SK-N-DZ (cell line): ENCODE measurements at places on chromosomes 6 and 20.
A peak's percentile ranks its signal among the peaks of the same experiment; 100 is the strongest.

DNA sequence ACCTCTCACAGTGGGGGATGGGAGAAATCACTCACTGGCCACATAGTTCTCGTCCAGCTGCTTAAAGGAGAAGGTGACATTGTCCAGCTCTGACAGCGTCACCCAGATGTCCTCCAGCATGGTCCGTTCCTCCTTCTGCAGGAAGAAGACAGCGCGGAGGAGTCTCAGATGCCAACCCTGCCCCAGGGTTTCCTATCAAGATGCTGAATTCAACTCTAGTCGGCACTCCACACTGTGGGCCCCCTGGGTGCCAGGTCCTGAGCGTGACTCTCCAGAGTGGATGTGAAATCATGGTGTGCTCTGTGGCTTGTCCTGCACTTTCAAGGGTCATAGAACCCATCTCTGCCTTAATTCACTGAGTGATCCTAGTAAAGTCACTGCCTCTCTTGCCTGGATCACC is 193.2 kb downstream of the PREX1 start:
- no peak for DNase-seq

GRCh38 chr20:2519115-2519809 is 10.5 kb upstream of the ZNF343 start:
- DNase-seq: no peak

- no peak for DNase-seq
Measured at GRCh38 chr6:120141601-120142000, 792.0 kb upstream of the MAN1A1 start.

- DNase-seq: no peak
Measured at GRCh38 chr20:44423480-44423879, 52.2 kb upstream of the TTPAL start.

DNA sequence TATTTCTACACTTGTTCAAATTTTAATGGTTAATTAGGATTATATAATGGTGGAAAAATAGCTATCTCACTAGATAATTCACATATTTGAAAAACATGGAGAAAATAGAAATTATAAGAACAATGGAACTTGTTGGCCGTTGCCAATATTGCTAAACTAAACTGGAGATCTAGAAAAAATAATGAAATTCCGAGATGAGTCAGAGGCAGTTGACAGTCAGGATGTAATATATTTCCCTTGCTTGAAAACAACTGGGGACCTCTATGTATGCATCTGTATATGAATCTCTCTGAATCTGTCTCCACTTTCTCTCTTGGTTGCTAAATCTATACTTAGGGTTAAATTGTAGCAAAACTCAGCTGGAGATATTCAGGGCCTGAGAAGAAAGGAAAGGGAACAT is 1108.2 kb upstream of the GJE1 start:
- no peak for DNase-seq

GRCh38 chr6:3418496-3419060 is 38.3 kb downstream of the SLC22A23 start:
- no peak for DNase-seq

GRCh38 chr20:10786678-10787077 is 112.9 kb upstream of the JAG1 start:
- DNase-seq: peak; percentile 90

- DNase-seq: no peak
Measured at GRCh38 chr6:54087721-54088120, 23.5 kb upstream of the MLIP start.

- DNase-seq: no peak
Measured at GRCh38 chr6:74057326-74057725, 361.3 kb downstream of the CD109 start.

DNA sequence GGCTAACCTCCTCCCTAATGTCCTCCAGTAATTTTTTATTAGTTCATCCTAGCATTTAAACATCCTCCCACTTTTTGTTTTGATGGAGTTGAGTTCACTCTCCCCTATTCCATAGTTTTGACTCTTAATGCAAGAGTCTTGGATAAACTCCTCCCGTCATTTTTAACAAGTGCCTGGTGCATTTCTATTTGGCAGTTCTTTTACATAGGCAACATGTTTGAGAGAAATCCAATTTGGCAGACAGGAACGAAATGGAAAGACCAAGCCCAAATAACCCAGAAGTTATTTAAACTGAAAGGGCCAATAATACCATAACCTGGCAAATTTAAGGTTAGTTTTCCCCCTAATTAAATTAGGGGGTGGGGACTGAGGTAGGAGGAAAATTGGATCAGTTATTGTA is 291.5 kb upstream of the MANEA start:
- DNase-seq: peak; percentile 20

- peak; percentile 74 for DNase-seq
Measured at GRCh38 chr6:151014404-151015100, 149.1 kb downstream of the MTHFD1L start.

GRCh38 chr6:142855893-142856623 is 88.9 kb downstream of the HIVEP2 start:
- no peak for DNase-seq

- DNase-seq: no peak
Measured at GRCh38 chr20:12061466-12061865, 143.8 kb downstream of the BTBD3 start.

GRCh38 chr6:64847396-64847795 is 859.6 kb downstream of the EYS start:
- no peak for DNase-seq

DNA sequence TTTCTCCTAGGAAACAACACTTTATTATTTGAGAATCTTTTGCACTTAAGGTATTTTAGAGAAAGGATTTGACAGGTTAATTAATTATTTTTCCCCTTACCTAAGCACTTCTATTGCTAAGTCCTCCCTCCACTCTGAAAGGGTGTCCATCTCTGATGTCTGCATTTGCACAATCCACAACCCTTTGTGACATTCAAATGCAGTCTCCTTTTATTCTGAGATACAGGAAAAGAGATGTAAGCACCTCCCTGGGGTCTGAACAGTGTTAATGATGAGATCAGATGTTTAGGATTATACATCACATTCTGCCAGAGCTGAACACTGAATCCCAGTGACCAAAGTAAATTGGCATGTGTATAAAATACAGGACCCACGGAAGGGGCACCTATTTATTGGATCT is 864.2 kb upstream of the FLRT3 start:
- no peak for DNase-seq

DNA sequence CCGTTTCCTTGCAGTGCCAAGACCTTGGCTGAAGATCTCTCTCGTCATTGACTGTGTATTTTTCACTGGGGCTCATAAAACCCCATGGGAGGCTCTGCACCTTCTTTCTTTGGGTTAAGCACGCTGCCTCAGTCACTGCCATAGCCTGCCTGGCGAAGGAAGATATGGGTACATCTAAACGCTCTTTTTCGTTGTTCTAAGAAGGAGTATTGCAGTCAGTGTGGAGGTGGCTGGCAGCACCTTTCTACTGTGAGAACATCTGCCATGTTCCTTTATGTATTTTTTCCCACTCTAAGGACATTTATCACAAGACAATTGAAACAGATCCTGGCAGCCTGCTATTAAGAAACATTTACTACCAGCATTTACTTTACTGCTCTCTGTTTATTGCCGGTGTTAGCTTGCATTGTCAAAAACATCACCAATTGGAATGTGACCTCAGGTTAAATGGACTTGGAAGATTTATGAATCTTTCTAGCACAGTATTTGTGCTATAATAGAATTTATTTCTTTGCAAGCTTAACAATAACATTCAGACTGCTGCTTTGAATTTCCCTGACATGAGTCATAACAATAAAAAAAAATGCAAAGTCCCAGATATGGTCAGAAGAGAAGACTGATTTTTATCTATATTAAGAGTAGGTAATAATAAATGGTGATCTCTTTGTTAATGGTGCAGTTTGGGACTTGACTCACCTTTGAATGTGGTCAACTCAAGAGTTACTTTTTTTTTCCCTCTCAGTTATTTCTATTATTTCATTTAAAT is 62.2 kb upstream of the CLDN20 start:
- DNase-seq: no peak

- no peak for DNase-seq
Measured at GRCh38 chr20:8033151-8033841, 13.7 kb upstream of the TMX4 start.

DNA sequence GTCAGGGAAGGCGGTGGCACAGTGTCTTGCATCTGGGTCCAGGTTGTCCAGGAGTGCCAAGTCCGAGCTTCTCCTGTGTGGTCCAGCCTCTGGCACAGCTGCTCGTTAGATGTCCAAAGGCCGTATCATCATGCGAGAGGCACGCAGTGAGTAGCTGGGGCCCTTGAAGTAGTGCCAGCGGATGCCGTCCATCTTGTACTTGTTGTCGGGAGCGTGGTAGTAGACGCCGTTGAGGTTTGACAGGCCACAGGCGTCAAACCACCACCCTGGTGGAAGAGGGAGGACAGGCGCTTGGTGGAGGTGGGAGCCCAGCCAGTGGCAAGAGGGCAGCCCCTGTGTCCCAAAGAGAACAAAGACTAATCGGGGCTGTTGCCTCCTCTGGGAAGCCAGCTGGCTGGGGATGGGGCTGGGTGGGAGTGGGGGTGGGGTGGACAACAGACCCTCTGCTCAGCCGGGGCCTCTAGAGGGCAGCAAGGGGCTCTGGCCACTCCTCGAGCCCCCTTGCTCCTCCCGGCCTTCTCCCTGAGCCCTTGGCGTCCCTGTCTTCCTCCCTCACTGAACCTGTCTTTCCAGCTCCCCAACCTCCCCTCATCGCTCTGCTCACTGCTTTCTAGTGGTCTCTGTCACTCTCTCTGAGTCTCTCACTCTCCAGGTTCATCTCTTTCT is 39.5 kb downstream of the FAM110A start:
- DNase-seq: peak; percentile 34

- no peak for DNase-seq
Measured at GRCh38 chr6:112266331-112266730, 12.0 kb upstream of the LAMA4 start.

DNA sequence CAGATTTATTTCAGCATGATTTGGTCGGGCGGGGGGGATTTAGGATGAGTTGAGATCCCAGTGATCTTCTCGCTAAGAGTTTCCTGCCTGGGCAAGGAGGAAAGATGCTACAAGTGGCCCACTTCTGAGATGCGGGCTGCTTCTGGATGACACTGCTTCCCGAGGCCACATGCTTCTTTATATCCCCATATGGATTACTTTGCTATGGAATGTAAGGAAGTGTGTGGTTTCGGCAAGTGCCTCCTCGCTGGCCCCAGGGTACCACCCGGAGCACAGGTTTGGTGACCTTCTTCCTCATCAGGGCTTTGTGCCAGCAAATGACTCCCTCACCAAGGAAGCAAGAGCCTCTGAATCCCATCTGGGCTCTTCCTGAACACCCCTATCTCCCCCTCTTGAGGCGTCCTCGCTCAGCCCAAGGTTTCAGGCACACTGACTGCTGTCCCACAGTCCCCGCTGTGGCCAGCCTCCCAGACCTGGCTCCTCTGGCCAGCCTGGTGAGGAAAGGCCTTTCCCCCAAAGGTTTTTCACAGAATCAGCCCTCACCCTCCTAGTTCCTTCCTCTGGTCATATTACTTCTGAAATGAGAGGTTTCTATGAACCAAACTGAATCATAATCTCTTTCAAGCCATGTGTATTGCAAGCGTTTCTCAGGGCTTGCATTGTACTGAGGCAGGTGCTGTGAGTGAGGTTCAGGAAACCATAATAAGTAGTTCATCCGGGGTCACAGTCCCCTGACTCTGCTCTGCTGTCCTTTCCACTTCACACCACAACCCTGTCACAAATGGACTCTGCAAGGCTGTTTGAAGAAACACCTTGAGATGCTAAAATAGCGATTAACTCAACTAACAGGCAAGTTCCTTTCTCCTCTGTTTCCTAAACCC is 41.7 kb upstream of the IL17A start:
- no peak for DNase-seq

DNA sequence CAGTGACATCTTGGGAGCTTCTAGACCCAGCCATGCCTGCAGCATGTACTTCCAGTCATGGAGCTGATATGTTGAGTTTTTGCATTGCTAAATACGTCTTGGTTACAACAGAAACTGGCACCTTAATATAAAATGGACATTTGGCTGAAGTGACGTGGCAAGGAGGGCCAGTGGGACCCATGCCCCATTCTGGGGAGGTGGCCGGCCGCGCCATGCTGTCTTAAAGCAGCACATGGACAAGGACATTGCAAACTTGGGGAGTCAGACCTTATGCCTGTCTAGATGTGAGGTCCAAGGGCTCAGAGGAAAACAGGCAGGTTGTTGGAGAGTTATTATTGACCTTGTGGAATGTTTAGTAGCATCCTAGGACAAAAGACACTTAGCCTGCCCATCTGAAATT is 588.0 kb upstream of the CDH4 start:
- DNase-seq: no peak

DNA sequence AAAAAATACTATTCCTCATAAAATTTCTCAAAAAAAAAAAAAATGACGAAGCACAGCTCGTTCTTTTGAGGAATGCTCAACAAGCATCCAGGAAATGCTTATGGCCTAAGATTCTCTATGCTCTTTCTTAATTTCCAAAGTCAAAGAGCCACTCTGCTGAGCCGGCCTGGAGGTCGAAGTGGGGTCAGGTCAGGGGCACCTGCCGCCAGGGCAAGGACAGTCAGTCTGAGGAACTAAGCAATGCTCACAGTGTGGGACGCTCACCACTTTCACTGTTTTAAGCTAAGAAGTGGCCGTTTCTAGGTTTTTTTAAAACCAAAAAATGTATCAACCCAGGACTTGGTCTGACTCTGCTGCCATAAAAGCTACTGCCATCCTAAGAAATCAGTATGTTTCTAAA is 17.3 kb downstream of the YTHDF1 start:
- DNase-seq: no peak

- DNase-seq: peak; percentile 8
Measured at GRCh38 chr6:10429638-10430427, 15.0 kb upstream of the TFAP2A start.

DNA sequence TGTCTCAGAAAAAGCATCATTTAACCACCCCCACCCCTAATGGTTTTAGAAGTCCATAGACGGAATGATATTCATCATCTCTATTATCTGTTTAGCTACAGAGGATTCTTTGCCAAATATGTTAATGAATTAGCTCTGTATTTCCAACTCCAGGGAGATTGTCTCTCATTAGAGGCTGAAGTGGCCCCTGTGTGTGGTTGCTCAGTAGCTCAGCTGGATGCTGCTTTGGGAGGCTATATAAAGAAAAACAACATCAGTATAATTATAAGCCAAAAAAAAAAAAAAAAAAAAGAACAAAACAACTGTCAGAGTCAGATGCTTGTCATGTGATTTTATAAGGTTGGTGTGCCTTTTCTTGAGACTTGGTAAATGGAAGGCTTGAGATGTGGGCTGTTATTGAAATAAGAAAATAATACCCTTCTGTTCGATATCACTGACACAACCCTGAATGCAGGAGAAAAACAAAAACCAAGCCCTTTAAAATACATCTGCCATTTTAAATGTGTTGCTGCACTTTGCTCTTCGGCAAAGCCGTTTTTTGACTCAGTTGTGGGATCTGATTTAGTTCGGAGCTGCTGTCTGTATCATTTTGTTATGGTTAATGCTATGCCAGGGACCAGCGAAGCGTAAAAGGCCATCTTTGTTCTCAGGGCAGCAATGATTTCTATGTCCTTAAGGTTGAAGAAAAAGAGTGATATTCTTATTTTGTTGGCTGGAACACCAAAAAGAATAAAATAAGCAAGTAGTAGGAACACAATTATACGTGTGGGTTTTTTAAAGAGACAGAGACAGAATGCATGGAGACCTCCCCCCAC is 422.6 kb downstream of the QKI start:
- no peak for DNase-seq

- DNase-seq: peak; percentile 66
Measured at GRCh38 chr6:75205776-75206575, at the start of gene COL12A1. Gene COL12A1, minus strand, starts transcription at chr6:75206053. Its CDS starts 3,261 bp downstream, at chr6:75202792.
